ENCODE measurements at places on chromosomes 7 and 10. TPM values are rescaled to one million over a fixed set of nuclear protein-coding genes. Genes with fewer than 3 reads are reported as not detected.

DNA sequence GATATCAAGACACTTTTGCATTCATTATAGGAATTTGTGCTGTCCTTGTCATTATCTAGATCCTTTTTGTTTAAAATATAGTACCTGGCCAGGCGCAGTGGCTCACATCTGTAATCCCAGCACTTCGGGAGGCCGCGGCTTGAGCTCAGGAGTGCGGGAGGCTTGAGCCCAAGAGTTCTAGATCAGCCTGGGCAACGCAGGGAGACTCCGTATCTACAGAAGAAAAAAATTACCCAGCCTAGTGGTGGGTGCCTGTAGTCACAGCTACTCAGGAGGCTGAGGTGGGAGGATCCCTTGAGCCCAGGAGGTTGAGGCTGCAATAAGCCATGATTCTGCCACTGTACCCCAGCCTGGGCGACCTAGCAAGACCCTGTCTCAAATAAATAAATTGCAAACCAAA is 621 bp upstream of the MORN4 start:
- no peak for DNase-seq

IGFBP1 gene
- polyA plus RNA-seq, result 0.56 TPM

GRCh38 chr10:93813507-93814465 is 56.0 kb downstream of the LGI1 start:
- no peak for DNase-seq

- DNase-seq, result no peak
These were observed 103.8 kb downstream of the C10orf105 start for GRCh38 chr10:71615538-71616329.

GRCh38 chr7:29975561-29975960 is 14.0 kb downstream of the SCRN1 start:
- DNase-seq, result no peak
